Bronchus fibroblast of lung (primary cell): ENCODE measurements at places on chromosomes 2 and 18. TPM values are rescaled to one million over a fixed set of nuclear protein-coding genes. Genes with fewer than 3 reads are reported as not detected.

Gene ABCG5
- total RNA-seq: not detected in 2 replicates

Gene REL
- total RNA-seq: 1.3 and 3.2 TPM in 2 replicates

Gene TUBA4B
- total RNA-seq: not detected in 2 replicates

Gene ZC3H6
- total RNA-seq: 1.3 and 1.5 TPM in 2 replicates

Gene FSIP2
- total RNA-seq: under 0.01 and 0.15 TPM in 2 replicates

Gene ARHGAP15
- total RNA-seq: not detected in 2 replicates

Gene IL1F10
- not detected in 2 replicates for total RNA-seq

Gene FBXO36
- 3.7 and 4.2 TPM in 2 replicates for total RNA-seq

Gene OTOS
- total RNA-seq: not detected in 2 replicates

Gene SCG2
- 3.0 and 4.0 TPM in 2 replicates for total RNA-seq

Gene TPO
- not detected in 2 replicates for total RNA-seq

Gene GKN2
- not detected in 2 replicates for total RNA-seq

Gene MATN3
- total RNA-seq: 2.5 and 3.9 TPM in 2 replicates

Gene SETBP1
- 0.67 and 0.74 TPM in 2 replicates for total RNA-seq

Gene CHRNG
- not detected in 2 replicates for total RNA-seq

Gene CCDC178
- total RNA-seq: 0.59 TPM in 1 of 2 replicates, not detected in the other

Gene MC4R
- 0.15 TPM in 1 of 2 replicates, not detected in the other for total RNA-seq

Gene POTEJ
- total RNA-seq: not detected in 2 replicates

Gene TMEM178A
- total RNA-seq: 0.84 TPM in 1 of 2 replicates, not detected in the other

Gene SCYGR4
- total RNA-seq: not detected in 2 replicates

Gene SNRPD1
- 14.5 and 21.6 TPM in 2 replicates for total RNA-seq

Gene PECR
- total RNA-seq: 7.0 and 9.9 TPM in 2 replicates

Gene TBR1
- total RNA-seq: not detected in 2 replicates

Gene GPR45
- not detected in 2 replicates for total RNA-seq

Gene CXCR1
- not detected in 2 replicates for total RNA-seq

Gene GKN1
- total RNA-seq: not detected in 2 replicates

Gene D2HGDH
- total RNA-seq: 10.3 and 11.0 TPM in 2 replicates

Gene KCNJ3
- total RNA-seq: not detected in 2 replicates

Gene CNNM4
- total RNA-seq: 4.0 TPM in 2 replicates

Gene KHK
- total RNA-seq: 3.2 and 3.6 TPM in 2 replicates

Gene KCNK3
- total RNA-seq: not detected in 2 replicates

Gene CRYGD
- total RNA-seq: not detected in 2 replicates

Gene PSD4
- total RNA-seq: 8.4 and 8.8 TPM in 2 replicates

Gene LYG1
- total RNA-seq: 0.45 TPM in 1 of 2 replicates, not detected in the other

Gene ALK
- total RNA-seq: not detected in 2 replicates

Gene ABHD3
- 4.0 and 4.2 TPM in 2 replicates for total RNA-seq
